ENCODE measurements at places on chromosomes 2 and 18.
A peak's percentile ranks its signal among the peaks of the same experiment; 100 is the strongest.

- no peak for DNase-seq
Observed at GRCh38 chr2:152615177-152615576, 102.1 kb downstream of the PRPF40A start.

DNA sequence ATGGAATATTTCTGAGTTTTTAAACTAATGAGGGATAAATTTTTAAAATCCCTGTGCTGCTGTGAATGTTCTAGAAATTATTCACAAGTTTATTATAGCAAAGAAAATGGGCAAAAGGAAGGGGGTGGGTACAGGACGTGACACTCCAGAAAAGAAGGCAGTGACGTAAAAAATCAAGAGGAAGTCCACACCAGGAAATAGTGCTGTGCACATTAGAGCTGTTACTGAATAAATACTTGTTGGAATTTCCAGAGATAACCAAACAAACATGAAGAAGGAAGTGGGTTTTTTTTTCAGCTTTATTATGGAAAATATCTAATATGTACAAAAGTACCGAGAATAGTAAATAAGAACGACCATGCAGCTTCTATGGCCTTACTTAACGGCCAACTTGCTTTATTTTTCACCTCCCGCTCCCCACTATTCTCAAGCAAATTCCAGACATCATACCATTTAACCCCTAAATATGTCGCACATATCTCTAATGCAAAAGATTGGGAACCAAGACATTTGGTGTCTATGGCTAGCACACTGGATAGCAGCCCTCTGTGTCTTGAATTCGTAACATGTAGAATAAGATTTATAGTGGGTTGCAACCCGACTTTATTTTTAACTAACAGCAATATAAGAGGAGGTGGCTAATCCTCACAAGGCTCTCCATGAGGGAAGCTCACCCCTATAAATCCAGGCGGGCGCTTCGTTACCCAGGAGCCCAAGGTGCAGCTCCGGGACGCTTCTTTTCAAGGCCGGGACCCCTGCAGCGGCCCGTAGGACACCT, 580 bp upstream of the NDUFV2 start:
- peak; percentile 15 for DNase-seq

DNA sequence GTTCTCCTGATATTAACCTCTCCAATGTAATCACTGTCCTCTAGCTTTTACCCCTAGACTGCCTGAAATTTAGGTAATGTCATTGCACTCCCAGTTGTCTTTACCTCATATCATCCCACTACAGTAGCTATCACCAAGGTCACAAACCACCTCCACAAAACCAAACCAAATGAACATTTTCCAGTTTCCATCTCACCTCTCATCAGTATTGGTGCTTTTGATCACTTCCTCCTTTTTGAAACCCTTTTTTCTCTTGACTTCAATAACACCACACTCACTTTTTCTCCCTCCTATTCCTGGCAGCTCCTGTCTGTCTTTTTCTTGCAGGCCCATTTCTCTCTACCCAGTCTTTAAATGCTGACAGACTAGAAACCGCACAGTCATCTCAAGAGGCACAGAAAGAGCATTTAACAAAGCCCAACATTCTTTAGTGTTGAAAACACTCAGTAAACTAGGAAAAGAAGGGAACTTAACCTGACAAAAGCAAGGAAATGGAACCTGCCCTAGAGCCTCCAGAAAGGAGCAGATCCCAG, 95.9 kb upstream of the SIX2 start:
- no peak for DNase-seq

GRCh38 chr2:69566669-69567068, 76.9 kb downstream of the AAK1 start:
- DNase-seq: no peak

- DNase-seq: no peak
Observed at GRCh38 chr2:241550616-241551580, 7.6 kb upstream of the BOK start.

DNA sequence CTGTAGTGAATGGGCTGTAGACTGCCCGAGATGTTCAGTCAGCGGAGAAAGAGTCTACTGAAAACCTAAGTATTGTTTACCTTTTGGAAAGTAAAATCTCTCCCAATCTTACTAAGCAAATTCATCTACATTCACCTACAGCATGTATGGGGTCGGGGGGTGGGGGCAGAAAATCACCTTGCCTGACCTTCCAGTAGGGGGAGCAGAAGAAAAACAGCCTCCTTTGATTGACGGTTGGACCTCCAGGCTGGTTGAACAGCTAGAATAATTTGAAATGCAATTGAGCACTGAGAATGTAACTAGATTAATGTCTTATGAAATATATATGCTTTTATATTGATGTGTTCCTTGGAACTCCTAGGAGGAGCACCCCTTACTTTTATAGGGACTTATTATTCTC, 10.0 kb downstream of the LRATD1 start:
- no peak for DNase-seq

GRCh38 chr2:76149846-76150245, 439.1 kb upstream of the GCFC2 start:
- no peak for DNase-seq
